ENCODE measurements at places on chromosomes 2 and 18.

GRCh38 chr2:130826821-130827501 lies 9.8 kb upstream of the ARHGEF4 start:
- no peak for DNase-seq

DNA sequence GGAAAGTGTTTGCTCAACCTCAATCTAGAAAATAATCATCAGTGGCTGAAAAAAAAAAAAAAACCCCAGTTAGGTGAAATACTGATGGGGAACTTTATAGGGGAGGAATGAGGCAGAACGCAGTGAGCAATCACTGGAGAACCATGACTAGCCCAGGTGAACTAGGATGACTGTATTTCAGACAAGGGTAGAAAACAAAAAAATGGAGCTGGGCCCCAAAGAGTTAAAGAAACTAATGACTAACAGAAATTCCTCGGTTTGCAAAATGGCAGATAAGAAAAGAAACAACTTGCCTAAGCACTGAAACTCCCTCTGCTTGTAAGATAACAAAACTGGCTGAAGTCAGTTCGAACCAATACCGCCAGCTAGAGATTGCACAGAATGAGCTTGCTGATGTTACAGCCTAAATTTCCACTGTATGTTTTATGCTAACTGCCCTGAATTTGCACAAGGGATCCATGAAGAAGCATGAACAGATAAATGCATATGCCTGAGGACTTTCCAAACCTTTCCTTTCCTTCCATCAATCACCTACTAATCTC lies 245.9 kb downstream of the METTL4 start:
- no peak for DNase-seq

GRCh38 chr18:63603772-63604171 lies 16.6 kb downstream of the SERPINB13 start:
- no peak for DNase-seq

DNA sequence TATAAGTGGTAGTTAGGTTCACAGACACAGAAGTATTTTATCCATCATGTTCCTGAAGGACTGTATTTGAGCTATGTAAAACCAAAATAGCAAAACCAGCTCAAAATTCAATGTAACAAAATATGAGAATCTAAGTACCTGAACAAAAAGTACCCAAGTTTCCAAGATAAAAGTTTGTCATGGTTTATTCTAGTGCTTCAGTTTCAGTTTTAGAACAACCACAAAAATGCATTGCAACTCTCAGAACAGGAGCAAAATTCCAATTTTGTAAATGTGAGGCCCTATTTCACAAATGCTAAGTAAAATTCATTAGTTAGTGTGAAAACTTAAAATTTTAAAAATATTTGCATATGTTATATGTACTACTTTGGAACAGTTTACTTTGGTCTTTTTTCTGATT lies 5.0 kb upstream of the ALPK2 start:
- DNase-seq, result no peak

GRCh38 chr2:2520401-2520811 lies 189.3 kb upstream of the MYT1L start:
- DNase-seq, result no peak

DNA sequence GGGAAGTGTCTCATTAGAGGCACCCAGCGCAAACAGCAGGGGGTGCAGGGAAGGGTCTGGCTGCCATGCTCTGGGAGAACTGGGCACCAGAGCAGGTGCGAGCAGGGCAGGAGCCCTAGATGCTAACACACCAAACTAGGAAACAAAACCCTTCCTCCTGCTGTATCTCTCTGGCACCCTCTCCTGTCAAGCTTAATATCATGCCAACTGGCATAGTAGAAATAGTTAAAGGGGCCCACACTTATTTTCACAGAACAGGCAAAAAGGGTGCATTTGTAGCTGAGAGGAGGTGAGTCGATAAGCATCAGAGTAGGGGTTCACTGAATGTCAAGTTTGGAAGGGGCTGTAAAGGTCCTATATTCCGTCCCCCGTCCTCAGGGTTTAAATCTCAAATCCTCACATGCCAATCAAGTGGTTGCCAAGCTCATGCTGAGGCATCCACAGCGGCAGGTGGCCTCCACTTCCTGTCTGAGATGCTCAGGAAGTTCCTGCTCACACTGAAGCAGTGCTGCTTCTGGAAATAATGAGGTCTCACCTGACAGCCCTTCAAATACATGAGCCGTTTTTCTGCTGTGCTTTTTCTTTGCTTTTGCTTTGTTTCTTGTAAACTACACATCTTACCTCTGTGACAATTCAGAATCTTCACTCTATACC lies 14.9 kb upstream of the ACKR3 start:
- no peak for DNase-seq

GRCh38 chr2:70670626-70671025 lies 97.4 kb downstream of the ADD2 start:
- DNase-seq, result peak; percentile 30

DNA sequence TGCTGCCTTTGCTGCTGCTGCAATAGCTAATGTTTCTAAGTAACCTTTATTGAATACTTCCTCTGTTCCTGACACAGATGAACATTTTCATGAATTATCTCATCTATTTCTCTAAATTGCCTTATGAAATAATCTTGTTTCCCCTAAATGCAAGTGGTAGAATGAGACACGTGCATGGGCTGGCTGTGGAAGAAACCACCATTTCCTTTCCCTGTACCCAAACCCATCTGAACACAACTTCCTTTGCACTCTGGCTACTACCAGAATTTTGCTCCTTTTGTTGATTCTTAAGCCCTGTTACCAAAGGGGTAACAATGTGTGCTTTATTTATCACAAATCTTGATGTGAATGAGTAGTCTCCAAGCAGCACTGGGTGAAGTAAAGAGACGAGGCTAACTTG lies 29.2 kb downstream of the AKAIN1 start:
- DNase-seq, result no peak

DNA sequence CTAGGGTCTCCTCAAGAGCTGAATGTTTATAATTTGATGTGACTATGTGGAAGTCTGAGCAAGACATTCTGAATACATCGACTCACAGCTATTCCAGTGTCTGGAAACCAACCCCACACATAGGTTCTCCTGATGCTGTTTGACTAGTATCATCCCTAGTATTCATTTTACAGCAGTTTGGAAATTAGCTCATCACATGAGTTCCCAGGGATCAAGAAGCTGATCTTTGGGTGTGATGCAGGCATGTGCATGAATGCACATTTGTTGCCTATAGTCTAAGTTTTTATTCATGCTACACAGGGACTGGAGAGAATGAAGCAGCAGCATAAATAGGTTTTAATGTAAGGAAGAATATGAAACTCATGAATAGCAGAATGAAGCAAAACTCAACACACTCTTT lies 284.3 kb upstream of the SPRED2 start:
- no peak for DNase-seq

GRCh38 chr2:45287045-45287444 lies 277.8 kb upstream of the SIX2 start:
- DNase-seq, result no peak

- no peak for DNase-seq
Observed at GRCh38 chr2:139155991-139156390, 375.8 kb upstream of the NXPH2 start.

- DNase-seq, result no peak
Observed at GRCh38 chr18:11046140-11046539, 103.2 kb downstream of the PIEZO2 start.

GRCh38 chr2:41774011-41774605 lies 273.7 kb upstream of the PKDCC start:
- no peak for DNase-seq

DNA sequence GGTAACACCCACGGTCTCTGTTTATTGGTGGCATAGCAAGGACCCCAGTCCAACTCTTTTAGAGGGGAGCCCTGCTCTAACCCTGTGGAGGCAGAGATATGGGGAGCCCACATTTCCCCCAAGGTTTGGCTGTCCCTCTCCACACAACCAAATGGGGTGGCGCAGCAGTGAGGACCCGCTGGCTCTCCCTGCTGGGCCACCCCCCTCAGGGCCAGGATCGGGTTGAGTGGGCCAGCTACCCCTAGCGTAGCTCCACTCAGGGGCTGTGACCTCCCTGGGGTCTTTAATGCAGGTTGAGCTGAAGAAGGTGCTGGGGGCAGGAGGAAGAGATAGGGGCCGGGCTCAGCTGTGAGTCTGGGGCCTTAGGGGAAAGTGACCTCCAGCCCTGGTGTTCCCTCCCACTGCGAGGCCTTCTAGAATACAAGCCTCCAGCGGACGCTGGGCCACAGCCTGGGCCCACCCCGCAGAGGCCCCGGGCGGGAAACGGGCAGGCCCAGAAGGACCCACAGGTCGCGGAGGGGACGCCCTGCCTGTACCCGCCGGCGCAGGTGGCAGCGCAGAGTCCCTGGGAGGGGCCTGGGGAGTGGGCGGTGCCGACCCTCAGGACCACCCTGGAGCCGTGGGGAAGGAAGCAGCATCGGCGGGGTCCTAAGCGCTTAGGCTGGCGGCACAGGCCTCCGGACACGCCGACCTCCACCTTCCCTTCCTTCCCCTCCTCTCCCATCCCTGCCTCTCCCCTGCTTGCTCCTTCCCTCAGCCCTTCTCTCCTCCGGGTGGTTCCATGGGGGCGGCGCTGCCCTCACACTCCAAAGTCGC lies 9.6 kb downstream of the CROCC2 start:
- DNase-seq, result no peak

DNA sequence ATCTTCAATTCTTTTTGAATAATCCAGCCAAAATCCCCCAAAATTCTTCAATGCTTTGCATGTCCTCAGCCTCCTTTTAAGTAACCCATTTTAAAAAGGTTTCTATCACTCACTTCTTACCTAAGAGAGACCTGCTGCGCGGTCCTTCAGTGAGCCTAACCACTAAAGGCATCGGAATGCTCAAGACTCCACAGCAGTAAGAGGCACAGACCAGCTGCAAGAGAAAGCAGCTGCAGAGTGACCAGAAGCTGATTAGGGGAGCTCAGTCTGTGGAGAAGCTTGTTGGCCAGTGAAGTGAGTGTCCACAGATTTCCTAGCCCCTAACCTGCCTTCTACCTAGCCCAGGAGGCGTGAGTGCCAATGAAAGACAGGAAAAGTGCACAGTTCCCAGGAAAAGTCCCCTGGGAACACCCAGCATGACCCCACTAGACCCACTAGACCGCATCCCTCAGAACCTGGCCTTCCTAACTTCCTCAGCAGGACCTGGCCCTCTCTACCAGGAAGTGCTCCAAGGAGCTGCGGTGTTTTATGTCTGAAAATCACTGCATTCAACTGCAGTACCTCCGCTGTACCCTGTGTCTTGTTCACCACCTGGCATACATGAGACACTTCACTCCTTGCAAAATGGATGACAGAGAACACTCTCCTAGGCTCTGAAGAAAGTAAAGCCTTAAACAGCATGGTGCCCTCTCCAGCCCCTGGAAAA lies 10.1 kb downstream of the MBOAT2 start:
- DNase-seq, result no peak

DNA sequence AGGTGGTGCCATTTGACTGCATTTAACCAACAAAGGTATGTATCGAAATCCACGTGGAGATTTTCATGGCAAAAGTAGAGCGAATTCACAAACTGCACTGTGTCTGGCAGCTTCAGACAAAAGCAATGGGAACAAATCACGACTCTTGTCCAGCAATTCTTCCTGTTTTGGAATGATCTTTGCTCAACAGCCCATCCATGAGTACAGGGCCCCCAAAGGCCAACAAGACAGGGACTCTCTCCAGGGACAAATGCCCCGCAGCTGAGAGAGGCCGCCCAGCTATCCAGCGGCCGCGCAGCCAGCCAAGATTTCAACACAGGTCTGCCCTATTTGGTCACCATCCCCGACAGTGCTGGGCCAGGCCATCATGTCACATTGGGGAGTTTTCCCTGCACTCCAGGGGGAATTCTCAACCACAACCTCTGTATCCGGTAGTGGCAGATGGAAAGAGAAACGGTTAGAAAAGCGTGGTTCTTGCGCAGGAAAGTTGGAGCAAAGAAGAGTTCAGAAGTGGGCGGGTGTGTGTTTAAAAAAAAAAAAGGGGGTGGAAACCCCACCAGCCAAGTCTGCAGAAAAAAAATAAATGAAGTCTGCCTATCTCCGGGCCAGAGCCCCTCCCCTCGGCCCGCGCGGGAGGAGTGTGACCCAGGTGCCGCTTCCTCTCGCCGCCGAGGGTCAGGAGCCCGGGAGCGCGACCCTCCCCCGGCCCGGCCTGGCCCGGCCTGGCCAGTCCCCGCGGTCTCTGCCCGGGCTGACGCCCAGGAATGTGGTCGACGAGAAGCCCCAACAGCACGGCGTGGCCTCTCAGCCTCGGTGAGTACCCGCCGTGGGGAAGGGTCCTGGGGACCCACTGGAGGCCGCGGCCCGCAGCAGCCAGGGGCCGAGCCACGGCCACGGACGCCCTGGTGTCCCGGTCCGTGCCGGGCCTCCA lies at the start of gene GYPC:
GYPC (plus strand) TSS at position 659 of the 931 bp plus-strand sequence; CDS start at position 765, 106 bp downstream.
- peak; percentile 83 for DNase-seq

- no peak for DNase-seq
Observed at GRCh38 chr2:46120792-46121555, 176.2 kb upstream of the EPAS1 start.

DNA sequence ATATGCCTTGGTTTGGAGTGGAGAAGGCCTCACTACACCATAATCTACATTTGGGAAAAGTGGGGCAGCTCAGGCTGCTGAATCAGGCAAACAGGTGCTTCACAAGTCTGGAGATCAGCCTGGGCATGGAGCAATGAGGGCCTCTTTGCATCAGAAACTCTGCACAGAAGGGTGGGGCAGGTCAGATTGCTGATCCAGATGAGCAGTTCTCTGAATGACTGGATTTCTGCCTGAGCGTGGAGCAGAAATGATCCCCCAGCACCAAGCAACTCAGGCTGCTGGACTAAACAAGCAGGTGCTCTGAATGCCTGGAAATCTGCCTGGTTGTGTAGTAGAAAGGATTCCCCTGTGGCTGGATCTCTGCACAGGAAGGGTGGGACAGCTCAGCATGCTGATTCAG lies 605.3 kb upstream of the ZNF804A start:
- DNase-seq, result no peak

GRCh38 chr2:43609290-43609918 lies 13.6 kb upstream of the THADA start:
- no peak for DNase-seq

DNA sequence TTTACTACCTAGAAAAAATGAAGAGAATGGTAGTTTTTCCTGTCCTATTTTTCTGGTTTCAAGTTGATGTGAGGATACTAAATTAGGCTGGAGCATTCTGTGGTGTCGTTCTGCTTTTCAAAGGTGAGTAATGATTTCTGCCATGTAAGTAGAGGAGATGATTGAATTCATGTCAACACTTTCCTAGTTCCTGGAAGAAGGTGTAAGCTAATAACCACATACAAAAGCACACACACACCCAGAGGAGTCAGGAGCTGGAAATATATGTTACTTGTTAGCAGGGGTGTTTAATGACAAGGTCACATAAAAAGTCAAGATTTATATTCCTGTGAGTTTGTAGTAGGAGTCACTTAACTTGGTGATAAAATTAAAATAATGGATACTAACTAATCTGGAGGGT lies 172.1 kb downstream of the TMX3 start:
- DNase-seq, result no peak

DNA sequence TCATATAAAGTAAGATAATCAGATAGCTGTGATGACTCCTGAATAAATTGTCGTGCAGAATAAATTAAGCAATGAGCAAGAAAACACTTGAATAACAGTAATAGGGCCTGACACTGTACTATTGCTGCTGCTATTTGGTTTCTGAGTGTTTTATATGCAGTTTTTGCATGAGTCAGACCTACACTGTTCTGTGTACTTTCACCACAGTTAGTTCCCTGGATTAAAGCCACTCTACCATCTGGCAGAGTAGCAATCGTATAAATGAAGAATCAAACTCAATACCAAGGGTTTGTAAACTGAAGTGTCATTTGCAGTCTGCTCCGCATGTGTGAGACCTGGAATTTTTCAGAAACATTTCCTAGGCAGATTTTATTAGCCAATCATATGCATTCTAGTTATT lies 398.6 kb upstream of the CDH7 start:
- no peak for DNase-seq

All from activated CD8-positive, alpha-beta memory T cell treated with anti-CD3 and anti-CD28 coated beads for 24 hours (primary cell).